ENCODE measurements at places on chromosomes 6 and 20.
A peak's percentile ranks its signal among the peaks of the same experiment; 100 is the strongest.

DNA sequence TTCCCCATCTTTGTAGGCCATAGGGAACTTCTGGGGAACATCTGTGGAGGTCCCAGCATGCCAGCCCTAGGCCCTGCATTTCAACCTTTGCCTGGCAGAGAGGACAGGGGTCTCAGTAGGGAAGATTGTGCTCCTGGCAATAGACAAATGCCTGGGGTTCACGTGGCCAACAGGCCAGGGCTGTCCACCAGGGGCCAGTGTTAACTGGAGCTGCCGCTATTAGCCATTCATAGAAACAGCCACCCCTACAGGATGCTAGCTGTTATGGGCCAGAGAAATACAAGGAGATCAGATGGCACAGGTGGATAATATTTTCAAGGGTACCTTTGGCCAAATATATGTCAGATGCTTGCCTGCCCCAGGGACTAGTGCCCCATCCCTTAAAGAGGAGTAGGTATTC, 932.9 kb downstream of the QKI start:
- no peak for DNase-seq

- DNase-seq, result no peak
Measured at GRCh38 chr6:90605749-90606340, 19.0 kb upstream of the MAP3K7 start.

- DNase-seq, result peak; percentile 4
Measured at GRCh38 chr6:110784610-110784979, 30.7 kb downstream of the CDK19 start.

DNA sequence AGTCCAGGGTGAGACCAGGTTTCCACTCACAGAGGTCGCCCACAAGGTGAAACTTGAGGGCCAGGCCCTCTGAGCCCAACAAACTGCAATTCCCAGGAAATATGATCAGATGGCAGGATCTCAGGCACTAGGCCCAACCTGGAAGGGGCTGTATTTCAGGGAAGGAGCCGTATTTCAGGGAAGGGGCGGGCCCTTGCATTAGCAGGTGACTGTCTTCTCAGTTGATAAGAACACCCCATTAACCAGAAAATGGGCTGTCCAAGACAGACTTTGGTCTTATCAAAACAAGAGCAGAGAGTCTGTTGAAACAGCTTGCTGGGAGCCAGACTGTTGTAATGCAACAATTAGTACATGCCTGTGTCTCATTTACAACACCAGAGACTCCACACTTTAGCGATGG, 10.9 kb upstream of the BNIP5 start:
- DNase-seq, result no peak

GRCh38 chr6:98958776-98959175, 11.0 kb upstream of the FBXL4 start:
- DNase-seq, result no peak

GRCh38 chr20:18678549-18679419, 90.9 kb downstream of the DTD1 start:
- no peak for DNase-seq

- DNase-seq, result no peak
Measured at GRCh38 chr6:34106421-34106820, 39.5 kb downstream of the GRM4 start.
